ENCODE measurements at places on chromosomes 3 and 15.
A peak's percentile ranks its signal among the peaks of the same experiment; 100 is the strongest.

DNA sequence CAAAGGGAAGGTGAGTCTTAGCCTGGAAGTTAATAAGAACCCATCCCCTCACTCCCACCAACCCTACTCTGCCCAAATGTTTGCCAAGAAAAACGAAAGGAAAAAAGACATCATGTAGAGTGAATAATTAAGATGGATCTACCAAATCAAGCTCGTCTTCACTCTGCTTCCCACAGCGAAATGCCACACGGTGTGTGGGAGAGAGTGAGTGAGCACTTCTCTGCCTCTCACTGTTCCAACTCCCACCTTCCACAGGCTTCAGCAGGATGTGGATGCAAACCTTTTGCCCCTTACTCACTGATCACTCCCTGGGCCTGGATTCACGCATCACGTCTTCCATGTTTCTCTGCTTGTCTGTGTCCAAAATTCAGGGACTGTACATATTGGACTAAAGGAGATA, 85.4 kb downstream of the WDR76 start:
- no peak for DNase-seq

DNA sequence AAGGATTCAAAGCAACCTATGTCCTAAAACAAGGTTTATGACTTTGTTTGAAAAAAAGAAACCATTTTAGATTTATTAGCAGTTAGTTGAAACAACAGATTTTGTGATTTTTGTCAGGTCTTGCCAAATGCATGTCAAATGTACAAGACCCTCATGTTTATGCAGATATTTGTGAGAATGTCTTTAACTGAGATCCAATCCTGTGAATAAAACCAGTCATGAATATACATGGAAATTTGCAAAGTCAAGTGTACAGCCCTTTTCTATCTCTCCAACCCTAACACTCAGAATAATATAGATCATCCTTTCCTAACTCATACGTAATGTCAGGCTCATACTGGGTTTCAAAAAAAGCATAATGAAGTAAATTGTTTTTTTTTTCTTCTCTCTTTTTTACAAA, 76.4 kb downstream of the DUT start:
- no peak for DNase-seq

- peak; percentile 15 for DNase-seq
Observed at GRCh38 chr3:55518451-55518850, 31.3 kb upstream of the WNT5A start.

- DNase-seq = peak; percentile 83
Observed at GRCh38 chr15:31216215-31216911, 110.3 kb upstream of the KLF13 start.

DNA sequence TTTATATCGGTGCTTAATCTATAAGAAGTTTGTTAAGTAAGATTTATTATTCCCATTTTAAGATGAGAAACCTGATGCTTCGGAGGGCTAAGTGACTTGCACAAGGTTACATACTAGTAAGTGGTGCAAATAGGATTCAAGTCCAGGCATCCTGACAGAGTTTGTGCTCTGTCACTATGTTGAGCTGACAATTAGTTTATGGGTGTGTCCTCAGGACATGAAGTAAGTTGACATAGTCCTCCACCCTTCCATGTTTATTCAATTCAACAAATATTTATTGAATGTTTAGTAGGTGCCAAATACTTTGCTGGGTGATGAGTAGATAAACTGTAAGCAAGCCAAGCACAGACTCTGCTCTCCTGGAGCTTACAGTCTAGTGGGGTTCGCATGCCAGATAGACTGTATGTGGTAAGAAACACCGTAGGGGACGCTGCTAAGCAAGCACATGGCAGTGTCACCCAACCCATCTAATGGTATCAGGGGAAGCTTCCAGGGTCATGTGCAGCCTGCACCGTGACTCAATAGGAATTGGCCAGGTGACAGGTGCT, 342.7 kb upstream of the SATB1 start:
- no peak for DNase-seq

GRCh38 chr3:114406922-114407321, 113.1 kb downstream of the TIGIT start:
- no peak for DNase-seq

DNA sequence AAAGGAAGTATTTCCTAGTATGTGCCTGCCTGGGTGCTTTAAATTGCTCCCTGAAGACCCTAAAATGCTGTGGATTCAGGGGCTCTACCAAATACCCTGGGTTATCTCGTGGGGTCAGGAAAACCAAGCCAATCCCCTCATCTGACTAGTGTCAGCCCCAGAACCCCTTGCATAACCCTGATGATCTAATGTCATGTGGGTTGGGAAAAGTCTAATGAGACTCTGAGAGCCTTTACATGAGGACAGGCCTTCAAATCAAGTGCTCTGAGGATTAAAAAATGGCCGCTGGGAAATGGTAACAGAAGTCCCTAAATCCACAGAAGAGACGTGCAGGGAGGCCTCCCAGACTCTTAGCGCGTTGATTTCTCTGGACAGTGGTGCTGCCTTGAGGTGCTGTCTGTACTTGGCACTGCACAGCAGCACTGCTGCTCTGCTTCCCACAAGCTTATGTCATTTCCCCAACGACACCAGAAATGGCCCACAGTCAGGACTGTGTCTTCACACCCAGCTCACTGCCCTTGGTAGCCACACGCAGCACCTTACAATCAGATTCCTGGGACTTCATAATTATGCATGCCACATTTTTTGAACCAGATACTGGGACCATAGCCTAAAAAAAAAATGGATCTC, 16.6 kb downstream of the EIF4E3 start:
- DNase-seq = no peak

- peak; percentile 26 for DNase-seq
Observed at GRCh38 chr3:130480736-130481135, 36.2 kb upstream of the COL6A6 start.

DNA sequence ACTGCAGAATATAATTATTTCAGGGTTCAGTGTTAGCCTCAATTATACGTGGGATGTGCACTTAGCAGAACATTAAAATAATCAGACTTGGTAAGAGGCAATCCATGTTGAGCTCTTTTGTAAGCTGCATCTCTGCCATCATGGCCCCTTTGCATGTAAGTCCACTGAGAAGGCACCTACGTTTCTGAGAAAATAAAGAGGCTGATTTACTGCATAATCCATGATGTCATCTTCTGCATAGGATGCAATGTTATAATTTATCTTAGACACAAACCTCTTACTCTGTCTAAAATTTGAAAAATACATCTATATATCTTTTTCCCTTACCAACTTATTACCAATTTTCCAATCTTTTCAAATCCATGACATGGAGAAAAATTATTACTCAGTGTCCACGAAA, 1294.7 kb downstream of the ZPLD1 start:
- no peak for DNase-seq

GRCh38 chr3:172980849-172981248, 160.2 kb downstream of the SPATA16 start:
- DNase-seq = no peak

- no peak for DNase-seq
Observed at GRCh38 chr3:46668591-46668990, 24.9 kb downstream of the ALS2CL start.

DNA sequence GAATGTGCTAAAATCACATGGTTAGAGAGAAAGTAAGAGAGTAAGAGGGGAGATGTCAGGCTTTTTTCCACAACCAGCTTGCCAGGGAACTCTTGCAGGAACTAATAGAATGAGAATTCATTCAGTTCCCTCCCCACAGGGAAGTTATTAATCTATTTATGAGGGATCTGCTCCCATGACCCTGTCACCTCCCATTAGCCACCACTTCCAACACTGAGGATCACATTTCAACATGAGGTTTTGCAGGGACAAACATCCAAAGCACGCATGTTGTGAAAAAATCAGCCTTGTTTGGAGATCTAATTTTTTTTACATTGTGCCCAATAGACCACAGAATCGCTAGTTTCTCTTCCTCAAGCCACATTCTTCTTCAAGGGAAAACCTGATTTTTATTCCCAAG, 904.0 kb downstream of the TBL1XR1 start:
- DNase-seq = no peak

- no peak for DNase-seq
Observed at GRCh38 chr3:131174752-131175151, 148.1 kb downstream of the NEK11 start.

- no peak for DNase-seq
Observed at GRCh38 chr3:162658003-162658402, 1161.4 kb downstream of the OTOL1 start.

- peak; percentile 99 for DNase-seq
Observed at GRCh38 chr15:80989518-80990478, at the start of gene MESD. MESD (minus strand) TSS chr15:80989819; CDS start chr15:80989791, 28 bp downstream.

GRCh38 chr15:90641581-90642463, 75.3 kb upstream of the BLM start:
- no peak for DNase-seq

- DNase-seq = no peak
Observed at GRCh38 chr3:53101956-53102355, 28.3 kb downstream of the RFT1 start.

DNA sequence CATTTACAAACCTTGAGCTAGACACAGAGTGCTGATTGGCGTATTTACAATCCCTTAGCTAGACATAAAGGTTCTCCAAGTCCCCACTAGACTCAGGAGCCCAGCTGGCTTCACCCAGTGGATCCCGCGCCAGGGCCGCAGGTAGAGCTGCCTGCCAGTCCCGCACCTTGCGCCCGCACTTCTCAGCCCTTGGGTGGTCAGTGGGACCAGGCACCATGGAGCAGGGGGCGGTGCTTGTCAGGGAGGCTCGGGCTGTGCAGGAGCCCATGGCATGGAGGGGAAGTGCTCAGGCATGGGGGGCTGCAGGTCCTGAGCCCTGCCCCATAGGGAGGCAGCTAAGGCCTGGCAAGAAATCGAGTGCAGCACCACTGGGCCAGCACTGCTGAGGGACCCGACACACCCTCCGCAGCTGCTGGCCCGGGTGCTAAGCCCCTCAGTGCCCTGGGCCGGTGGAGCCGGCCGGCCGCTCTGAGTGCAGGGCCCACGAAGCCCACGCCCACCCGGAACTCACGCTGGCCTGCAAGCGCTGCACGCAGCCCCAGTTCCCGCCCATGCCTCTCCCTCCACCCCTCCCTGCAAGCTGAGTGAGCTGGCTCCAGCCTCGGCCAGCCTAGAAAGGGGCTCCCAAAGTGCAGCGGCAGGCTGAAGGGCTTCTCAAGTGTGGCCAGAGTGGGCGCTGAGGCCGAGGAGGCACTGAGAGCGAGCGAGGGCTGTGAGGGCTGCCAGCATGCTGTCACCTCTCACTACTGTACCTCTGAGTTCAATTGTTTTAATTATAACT, 1213.9 kb downstream of the OTOL1 start:
- DNase-seq = no peak

DNA sequence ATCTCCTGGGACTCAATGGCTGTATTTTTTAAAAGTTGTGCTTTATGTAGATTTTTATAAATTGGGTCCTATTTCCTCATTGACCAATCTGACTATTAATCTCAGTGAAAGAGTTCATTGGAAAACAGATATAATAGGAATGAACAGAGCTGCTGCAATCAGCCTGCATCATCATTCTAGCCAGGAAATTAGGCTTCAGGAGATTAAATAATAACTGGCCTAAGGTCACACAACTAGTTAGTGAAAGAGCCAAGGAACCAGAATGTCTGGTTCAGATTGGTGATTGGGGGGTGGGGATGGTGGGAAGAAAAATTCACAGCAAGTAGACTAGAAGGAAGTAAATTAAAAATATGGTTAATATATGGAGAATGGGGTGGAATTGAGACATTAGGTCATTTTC, 180.9 kb upstream of the ROPN1 start:
- DNase-seq = no peak

- no peak for DNase-seq
Observed at GRCh38 chr3:184880276-184881019, 68.5 kb downstream of the VPS8 start.

DNA sequence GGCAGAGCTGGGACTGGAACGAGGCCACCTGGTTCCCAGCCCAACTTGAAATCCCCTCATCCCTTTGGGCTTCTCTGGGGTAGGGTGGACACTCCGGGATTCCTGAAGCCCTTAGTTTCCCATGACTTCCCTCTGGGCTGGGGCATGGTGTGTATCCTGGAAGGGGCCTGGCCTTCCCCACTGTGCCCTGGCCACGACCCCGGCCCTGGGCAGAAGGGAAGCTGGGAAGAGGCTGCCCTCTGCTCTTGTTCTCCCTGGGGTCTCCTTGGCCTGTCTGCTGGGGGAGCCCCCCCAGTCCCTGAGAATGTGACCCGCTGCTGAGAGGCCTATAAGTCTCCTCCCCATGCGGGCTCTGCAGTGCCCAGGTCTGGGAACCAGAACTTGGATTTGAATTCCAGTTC, 104.9 kb downstream of the LINGO1 start:
- no peak for DNase-seq

DNA sequence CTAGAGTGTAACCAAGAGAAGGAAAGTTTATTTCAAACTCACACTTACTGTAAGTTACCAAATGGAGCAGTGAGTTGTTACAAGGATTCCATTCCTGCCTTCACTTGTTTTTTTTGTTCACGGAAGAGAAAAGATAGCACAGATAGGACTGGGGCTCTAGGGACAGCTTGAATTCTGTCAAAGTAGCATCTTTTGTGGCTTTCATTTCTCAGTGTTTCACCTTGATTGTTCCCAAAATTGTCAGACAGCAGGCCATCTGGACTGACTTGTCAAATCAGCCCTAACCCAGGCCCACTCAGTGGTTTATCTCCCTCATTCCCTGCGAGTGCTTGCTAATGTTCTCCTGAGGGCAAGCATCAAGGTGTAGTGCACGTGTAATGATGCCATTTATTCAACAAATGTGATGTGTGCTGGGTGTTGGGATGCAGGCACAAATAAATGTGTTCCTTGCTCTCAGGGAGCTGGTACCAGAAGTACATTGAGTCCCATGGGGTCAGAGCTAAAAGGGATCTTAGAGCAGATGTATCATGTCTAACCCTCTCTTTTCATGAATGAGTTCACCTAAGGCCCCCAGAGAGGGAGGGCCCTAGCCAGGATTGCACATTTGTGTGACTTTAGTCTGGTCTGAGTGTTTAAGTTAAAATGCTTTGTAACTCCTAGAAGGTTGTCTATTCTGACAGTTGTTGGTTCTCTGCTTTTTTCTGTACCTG, 49.1 kb downstream of the PDHB start:
- no peak for DNase-seq

DNA sequence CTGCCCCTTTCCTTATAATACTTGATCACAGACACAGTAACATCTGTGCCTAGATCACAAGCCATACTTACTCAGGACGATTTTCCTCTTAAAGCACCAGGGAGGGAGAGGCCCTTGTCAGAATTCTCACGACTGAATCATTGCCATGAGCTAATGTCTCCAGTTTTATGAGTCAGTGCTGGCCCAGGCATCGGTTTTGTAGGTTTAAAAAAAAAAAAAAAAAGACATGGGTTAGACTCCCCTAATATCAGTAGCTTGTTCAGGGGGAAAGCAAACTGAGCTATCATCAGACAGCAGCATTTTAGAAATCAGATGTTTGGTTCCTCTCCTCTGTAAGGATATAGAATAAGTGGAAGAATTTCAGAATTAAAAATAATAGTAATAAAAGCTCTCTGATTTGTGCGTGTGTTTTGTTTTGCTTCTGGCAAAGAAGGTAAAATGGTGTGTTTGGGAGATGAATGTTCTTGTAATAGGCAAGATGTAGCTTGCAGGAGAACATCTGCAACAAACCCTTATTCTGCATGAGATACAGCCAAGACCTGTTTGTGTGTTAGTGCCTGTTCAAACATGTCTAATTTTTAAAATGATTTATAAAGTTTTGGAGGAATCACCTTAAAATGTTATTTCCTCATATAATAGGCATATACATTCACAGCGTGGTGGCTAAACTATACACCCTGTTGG, 193.6 kb downstream of the TP63 start:
- DNase-seq = peak; percentile 89

Measured in RWPE1 (cell line).